ENCODE measurements at places on chromosomes 2 and 18.

DNA sequence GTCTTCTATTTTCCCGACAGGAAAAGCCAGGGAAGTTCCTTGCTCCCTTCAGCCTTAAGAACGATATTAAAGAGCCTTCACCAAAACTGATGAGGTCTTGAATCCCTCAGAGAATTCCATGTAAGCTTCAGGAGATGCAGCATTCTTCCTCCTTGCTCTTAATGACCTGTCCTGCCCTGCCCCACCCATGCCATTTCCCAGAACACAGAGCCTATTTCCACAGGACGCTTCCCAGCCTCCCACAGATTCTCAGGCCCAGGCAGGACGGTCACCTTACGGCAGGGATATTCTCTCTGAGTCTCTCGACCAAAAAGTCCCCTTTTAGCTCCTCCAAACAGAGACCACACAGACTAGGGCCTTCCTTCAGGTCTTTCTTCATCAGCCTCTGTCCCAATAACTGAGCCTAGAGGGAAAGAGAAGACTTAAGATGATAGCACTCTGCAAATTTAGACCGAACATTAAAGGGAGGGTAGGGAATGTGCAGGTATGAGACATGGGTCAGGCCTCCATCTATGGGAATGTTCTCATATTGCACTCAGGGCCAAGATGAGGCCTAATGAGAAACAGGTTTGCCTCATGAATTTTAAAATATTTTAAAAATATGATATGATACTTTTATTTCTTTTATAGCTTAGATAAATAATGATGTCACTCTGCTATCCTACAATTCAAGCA is 62.1 kb downstream of the COBLL1 start:
- DNase-seq, result no peak

- no peak for DNase-seq
Observed at GRCh38 chr2:238053191-238053776, 7.5 kb upstream of the SCLY start.

- no peak for DNase-seq
Observed at GRCh38 chr2:48584551-48584950, 33.1 kb upstream of the GTF2A1L start.

GRCh38 chr18:12336171-12336613 is 28.2 kb downstream of the TUBB6 start:
- DNase-seq, result no peak

GRCh38 chr2:141384676-141385075 is 746.1 kb downstream of the LRP1B start:
- no peak for DNase-seq

- no peak for DNase-seq
Observed at GRCh38 chr18:31041271-31042083, 1.1 kb downstream of the DSC3 start.

All from SK-N-MC (cell line).